ENCODE measurements at places on chromosomes 2 and 18.
A peak's percentile ranks its signal among the peaks of the same experiment; 100 is the strongest.

GRCh38 chr2:6866275-6866671, 566 bp upstream of the CMPK2 start:
- peak overlapping the region; percentile 47 for H3K4me3 ChIP-seq
- DNase-seq: no peak
- peak overlapping the region; percentile 85 for H3K27ac ChIP-seq
- H3K36me3 ChIP-seq: peaks cover 7% of the 10 kb centered on the region
- H3K27me3 ChIP-seq: no peaks in the 10 kb centered on the region
- H3K4me1 ChIP-seq: peaks cover 4% of the 10 kb centered on the region

DNA sequence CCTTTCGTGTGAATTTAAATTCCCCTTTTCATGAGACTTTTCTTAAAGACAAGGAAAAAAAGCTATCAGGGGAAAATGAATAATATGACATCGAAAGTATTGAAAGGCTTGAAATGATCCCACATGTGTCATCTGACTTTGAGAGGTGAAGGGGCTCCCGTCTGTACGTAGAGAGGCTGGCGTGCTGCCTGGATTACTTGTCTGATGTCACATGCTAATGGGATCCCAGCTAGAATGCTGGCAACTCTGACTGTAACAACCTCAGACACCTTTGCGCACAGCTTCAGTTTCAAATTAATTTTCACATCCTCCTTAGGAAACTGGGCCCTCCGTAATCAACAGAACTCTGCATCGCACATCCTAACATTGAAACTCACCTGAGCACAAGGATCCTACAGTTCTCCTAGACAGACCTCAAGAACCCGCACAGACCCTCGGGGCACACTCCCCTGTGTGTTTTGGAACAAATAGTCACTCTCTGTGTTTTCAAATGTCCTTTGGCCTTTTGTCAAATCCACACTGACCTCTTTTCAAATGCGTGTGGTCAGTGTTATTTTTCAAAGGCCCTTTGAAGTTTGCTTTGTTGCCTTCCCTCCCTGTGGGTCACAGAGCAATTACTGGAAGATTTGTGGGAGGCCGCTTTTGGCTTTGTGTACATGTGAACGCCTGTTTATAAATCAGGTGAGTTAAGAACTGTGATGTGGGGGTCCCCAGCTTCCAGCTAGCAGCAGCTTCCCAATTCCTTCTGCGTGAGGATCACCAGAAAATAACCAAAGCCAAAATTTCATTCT, 65.9 kb downstream of the IL1R2 start:
- H3K4me3 ChIP-seq: no peak overlapping the region
- H3K27ac ChIP-seq: no peak overlapping the region
- no peaks in the 10 kb centered on the region for H3K36me3 ChIP-seq
- no peaks in the 10 kb centered on the region for H3K4me1 ChIP-seq

DNA sequence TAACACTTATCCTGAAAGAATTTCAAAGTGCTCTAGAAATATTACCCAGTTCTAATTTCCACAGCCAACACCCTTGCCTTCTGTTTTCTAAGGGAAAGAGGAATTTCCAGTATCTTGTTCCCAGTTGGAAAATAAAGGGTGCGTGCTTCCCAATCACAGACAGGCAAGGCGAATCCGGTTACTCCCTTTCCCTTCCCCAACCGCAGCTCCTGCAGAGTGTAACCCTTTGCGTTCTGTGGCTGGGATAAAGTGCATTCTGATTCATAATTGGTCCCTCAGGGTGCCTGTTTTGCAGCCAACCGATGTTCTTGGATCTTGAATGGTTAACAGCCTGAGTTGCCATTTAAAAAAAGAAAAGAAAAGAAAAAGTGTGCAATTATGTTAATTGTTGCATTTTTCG, 40.6 kb upstream of the PGAP1 start:
- no peak overlapping the region for H3K27ac ChIP-seq
- no peak for DNase-seq
- peak overlapping the region; percentile 29 for H3K4me3 ChIP-seq
- no peaks in the 10 kb centered on the region for H3K27me3 ChIP-seq
- no peaks in the 10 kb centered on the region for H3K36me3 ChIP-seq
- no peaks in the 10 kb centered on the region for H3K4me1 ChIP-seq

- H3K4me3 ChIP-seq: no peak overlapping the region
- H3K27me3 ChIP-seq: no peaks in the 10 kb centered on the region
- peaks cover 65% of the 10 kb centered on the region for H3K36me3 ChIP-seq
- no peak overlapping the region for H3K27ac ChIP-seq
- H3K4me1 ChIP-seq: no peaks in the 10 kb centered on the region
- no peak for DNase-seq
These were observed 31.7 kb upstream of the TTC32 start for GRCh38 chr2:19933351-19933981.

DNA sequence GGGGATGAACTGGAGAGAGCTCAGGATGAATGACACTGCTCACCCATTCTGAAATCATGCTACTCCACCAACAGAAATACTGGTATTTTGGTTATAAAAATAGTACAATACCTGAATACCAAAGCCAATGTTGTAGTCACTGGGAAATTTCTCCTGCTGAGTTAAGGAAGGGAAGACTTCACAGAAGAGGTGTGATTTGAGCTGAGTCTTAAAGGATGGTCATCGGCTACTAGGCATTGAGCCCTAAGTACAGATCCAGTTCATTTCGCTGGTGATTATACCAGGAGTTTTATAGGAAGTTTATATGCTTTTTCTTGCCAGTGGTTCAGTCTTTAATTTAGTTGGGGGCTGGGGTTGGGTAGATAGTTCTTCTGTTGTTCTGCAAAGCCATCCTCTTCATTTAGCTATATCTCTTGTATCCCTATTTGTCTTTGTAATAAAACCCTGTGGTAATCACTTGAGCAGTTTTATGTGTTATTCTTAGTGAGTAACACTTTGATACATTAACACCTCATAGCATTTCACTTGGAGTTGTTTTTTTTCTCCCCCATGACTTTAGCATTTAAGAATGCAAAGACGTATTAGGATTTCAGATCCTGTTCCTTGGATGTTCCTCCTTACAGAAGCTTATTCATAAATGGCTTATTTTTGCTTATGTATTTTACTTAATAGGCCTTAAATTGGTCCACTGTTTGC, 239.9 kb upstream of the FOSL2 start:
- no peaks in the 10 kb centered on the region for H3K27me3 ChIP-seq
- no peaks in the 10 kb centered on the region for H3K4me1 ChIP-seq
- H3K36me3 ChIP-seq: no peaks in the 10 kb centered on the region

DNA sequence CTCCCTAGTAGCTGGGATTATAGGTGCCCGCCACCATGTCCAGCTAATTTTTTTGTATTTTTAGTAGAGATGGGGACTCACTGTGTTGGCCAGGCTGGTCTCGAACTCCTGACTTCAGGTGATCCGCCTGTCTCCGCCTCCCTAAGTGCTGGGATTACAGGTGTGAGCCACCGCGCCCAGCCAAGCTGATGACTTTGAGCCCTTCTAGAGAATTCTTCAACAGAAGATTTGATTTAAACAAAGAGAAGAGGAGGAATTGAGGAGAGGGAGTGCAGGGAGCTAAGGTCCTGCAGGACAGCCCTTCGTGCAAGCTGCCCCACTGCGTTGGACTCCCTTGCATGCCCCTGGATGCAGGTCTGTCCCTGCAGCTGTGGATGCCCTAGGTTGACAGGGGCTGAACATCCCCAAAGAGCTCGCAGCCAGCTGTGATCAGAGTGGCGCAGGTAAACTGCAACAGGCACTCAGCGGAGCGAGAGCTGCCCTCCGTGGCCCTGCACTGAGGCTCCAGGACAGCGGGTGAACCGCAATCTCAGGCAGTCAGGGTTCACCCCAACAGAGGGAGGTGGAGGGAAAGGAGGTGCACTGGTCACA, 13.7 kb downstream of the ADRA2B start:
- no peak overlapping the region for H3K4me3 ChIP-seq
- no peak overlapping the region for H3K27ac ChIP-seq
- no peaks in the 10 kb centered on the region for H3K4me1 ChIP-seq
- no peaks in the 10 kb centered on the region for H3K27me3 ChIP-seq

DNA sequence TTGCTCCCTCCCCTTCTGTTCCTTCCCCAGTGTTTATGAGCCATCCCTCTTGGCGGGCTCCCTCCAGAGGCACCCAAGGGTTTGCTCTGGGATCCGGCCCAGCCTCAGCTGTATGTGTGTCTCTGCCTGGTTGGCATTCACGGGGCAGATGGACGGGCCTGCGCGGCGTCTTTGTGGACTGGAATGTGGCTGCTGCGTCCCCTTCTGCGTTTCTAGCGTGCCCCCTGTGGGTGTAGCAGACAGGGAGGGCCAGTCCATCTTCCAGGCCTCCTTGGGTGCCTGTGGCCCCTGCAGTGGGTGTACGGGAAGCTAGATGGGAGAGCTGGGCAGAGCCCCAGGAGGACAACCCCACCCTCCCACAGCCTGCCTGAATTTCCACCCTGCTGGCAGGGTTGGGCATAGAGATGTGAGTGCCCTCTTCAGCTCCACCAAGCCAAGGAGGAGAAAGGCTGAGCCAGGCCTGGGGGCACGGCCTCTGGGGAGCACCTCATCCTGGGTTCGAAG, 15.7 kb downstream of the GPC1 start:
- H3K27me3 ChIP-seq: peaks cover 6% of the 10 kb centered on the region
- peak overlapping the region; percentile 65 for H3K27ac ChIP-seq
- H3K36me3 ChIP-seq: no peaks in the 10 kb centered on the region
- peaks cover 34% of the 10 kb centered on the region for H3K4me1 ChIP-seq
- no peak overlapping the region for H3K4me3 ChIP-seq

DNA sequence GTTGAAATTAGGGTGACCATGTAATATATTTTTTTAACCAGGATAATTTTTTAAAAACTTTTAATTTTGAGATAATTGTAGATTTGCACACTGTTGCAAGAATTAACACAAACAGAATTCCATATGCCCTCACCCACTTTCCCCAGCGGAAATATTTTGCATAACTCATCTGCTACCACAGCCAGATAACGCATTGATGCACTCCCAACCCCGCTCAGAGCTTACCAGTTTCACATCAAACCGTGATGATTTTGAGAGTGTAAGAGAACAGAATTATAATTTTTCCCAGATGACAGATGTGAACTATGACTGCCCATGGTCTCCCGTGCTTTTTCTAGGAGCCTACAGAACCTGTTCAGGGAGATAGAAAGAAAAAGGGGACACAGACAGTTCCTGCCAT, 35.2 kb upstream of the LDLRAD4 start:
- no peaks in the 10 kb centered on the region for H3K27me3 ChIP-seq
- no peaks in the 10 kb centered on the region for H3K36me3 ChIP-seq
- no peaks in the 10 kb centered on the region for H3K4me1 ChIP-seq
- H3K27ac ChIP-seq: no peak overlapping the region

- no peaks in the 10 kb centered on the region for H3K36me3 ChIP-seq
- peaks cover 14% of the 10 kb centered on the region for H3K4me1 ChIP-seq
- no peak overlapping the region for H3K4me3 ChIP-seq
- no peaks in the 10 kb centered on the region for H3K27me3 ChIP-seq
These were observed 3.5 kb downstream of the GDF7 start for GRCh38 chr2:20670315-20671035.

DNA sequence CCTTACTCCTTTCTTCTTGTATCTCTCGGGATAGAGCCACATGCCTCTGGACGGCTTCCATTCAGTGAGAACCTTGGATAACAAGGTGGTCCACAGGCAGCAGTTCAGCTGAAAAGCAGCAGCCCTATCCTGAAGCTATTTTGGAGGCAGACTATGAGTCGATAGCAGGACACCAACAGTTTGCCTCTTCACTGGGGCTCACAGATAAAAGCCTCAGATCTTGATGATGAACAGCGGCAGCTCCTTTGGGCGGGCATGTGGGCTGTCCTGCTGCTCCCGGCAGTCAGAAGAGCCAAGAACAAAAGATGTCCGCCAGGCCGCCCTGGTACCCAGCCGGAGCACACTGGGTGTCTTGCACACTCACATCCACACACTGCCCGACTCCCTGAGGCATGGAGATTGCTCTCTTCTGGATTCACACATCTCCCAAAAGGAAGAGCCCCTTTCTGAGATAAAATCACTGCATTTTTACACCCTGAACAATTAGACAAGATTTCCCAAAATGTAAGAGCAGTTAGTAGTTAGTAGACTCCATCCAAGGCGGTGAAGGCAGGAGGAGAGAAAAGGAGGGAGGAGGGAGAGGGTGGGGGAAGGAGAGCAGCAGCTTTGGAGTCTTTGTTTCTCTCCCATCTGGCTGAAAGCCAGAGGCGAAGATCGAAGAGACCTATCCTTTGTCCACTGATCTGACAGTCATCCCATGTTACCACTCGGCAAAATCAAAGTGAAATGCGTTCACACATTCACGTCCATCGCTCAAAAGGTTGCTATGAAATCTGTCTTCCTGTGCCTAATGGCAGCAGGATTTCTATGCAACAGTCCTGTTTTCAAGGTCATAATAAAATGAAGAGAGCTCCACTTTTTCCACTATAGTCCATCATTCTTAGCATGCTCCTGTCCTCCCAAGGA, 90.1 kb upstream of the KLF7 start:
- no peaks in the 10 kb centered on the region for H3K36me3 ChIP-seq
- no peak overlapping the region for H3K4me3 ChIP-seq
- no peaks in the 10 kb centered on the region for H3K27me3 ChIP-seq
- H3K27ac ChIP-seq: no peak overlapping the region
- peaks cover 20% of the 10 kb centered on the region for H3K4me1 ChIP-seq

DNA sequence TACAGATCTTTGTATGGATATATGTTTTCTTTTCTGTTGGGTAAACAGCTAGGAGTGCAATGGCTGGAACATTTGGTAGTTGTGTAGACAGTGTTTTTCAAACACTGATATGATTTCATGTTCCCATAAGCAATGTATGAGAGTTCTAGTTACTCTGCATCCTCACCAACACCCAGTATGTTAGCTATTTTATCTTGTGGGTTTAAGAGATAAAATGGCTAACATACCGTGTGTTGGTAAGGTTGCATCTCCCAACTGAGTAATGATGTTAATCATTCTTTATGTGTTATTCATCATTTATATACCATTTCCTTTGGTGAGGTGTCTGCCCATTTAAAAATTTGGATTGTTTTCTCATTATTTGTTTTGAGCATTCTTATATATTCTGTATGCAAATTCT, 65.7 kb downstream of the LYPD6B start:
- H3K27me3 ChIP-seq: no peaks in the 10 kb centered on the region
- H3K27ac ChIP-seq: no peak overlapping the region
- H3K36me3 ChIP-seq: no peaks in the 10 kb centered on the region
- DNase-seq: no peak
- no peak overlapping the region for H3K4me3 ChIP-seq

- no peak overlapping the region for H3K4me3 ChIP-seq
- DNase-seq: no peak
- H3K36me3 ChIP-seq: no peaks in the 10 kb centered on the region
- no peak overlapping the region for H3K27ac ChIP-seq
These were observed 894.5 kb upstream of the ACVR2A start for GRCh38 chr2:146950361-146950760.

- no peaks in the 10 kb centered on the region for H3K36me3 ChIP-seq
- no peaks in the 10 kb centered on the region for H3K4me1 ChIP-seq
- H3K4me3 ChIP-seq: no peak overlapping the region
- H3K27me3 ChIP-seq: no peaks in the 10 kb centered on the region
These were observed 993.9 kb upstream of the POU3F3 start for GRCh38 chr2:103860016-103860415.

Measured in tibial nerve (tissue), 4 donors.